Fibroblast of mammary gland (primary cell): ENCODE measurements at places on chromosomes 12 and 14.
A peak's percentile ranks its signal among the peaks of the same experiment; 100 is the strongest.

DNA sequence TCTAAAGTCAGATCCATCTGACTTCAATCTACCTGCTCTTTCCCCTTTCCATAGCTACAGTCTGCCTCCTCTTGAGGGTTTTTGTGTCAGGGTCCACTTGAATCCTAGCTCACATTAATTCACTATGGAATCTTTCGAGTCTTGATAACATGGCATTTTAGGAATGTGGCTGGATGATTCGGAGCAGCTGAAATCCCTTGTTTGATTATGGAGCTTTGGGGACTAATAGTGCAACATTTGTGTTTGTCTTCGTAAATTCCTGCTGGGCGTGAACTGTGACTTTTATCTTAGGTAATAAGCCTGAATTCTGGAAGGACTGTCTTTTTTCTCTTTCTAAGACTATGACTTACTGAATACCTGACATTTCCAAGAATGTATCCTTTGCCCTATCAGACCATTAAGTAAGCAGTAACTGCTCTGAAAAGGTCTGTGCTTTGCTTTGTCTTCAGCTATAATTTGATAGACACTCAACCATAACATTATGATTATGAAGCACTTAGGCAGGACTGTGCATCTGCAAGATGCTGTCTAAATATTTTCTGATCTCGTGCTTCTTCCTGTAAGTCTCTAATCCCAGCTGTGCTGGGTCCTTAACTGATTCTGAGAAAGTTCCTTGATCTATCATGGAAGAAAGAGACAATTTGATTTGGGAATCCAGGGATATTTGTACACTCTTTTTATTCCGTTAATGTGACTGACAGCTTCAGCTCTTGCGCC is 19.0 kb upstream of the PELI2 start:
- DNase-seq = no peak

DNA sequence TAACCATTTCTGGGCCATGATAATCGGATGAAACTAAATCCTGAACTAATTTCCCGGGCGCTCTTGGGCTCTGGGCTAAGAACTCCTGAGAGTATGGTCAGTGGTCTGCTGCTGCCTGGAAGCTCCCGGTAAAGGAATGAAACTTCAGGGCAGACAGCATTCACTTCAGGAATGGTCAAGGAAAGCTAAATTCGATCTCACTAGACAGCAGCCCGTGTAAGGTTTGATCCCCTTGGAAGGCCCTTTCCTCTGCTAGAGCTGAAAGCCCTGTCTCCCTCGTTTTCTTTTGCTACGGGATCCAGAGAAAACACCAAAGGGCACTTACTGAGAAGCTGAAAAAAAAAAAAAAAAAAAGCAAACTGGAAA is 680 bp downstream of the ASB8 start:
- no peak for DNase-seq

GRCh38 chr12:102888511-102888910 is 28.5 kb downstream of the PAH start:
- DNase-seq = no peak

- DNase-seq = peak; percentile 28
Measured at GRCh38 chr12:28500373-28501024, 310.2 kb downstream of the CCDC91 start.

DNA sequence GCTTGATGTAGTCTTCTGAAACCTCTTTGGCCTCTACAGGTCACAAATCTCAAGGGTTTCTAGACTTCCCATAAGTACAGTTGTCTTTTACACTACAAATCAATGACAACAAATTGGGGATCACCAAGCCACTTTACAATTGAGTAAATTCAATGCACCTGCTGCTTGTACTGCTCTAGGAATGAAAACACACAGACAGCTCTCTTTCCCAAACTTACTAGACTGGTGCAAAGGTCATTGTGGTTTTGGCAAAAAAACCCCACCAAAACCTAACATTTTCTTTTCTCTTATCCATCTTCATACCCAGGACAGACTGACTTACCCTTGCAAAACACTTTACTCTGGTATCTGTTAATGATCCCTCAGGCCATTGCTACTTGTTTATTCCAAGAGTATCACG is 2.7 kb downstream of the M6PR start:
- DNase-seq = no peak
